ENCODE measurements at places on chromosomes 2 and 18. TPM values are rescaled to one million over a fixed set of nuclear protein-coding genes. Genes with fewer than 3 reads are reported as not detected.

DNA sequence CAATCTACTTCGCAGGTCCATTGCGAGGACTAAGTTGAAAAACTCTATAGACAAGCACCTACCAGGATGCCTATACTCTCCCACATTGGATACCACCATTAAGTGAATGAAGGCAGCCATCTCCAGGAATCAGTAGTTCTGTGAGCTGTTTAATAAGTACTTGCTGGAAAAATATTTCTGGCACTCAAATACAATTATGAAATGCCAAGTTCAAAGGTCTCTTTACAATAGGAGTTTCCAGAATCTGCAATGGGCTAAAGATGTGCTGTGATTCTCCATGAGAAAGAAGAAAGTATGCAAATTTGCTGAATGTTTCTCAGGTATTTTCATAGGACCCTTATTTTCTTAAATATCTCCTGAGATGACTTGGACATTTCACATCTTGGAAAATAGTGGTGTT lies 103.0 kb downstream of the AP1S3 start:
- no peaks in the 10 kb centered on the region for H3K36me3 ChIP-seq
- H3K4me3 ChIP-seq: no peak overlapping the region
- no peaks in the 10 kb centered on the region for H3K27me3 ChIP-seq
- peaks cover 16% of the 10 kb centered on the region for H3K4me1 ChIP-seq
- DNase-seq: peak; percentile 27
- H3K27ac ChIP-seq: no peak overlapping the region

GRCh38 chr2:127342101-127342500 lies 45.7 kb downstream of the MAP3K2 start:
- peaks cover 6% of the 10 kb centered on the region for H3K4me1 ChIP-seq
- DNase-seq: peak; percentile 48
- H3K36me3 ChIP-seq: peaks cover 2% of the 10 kb centered on the region
- H3K4me3 ChIP-seq: no peak overlapping the region
- H3K27me3 ChIP-seq: no peaks in the 10 kb centered on the region
- H3K27ac ChIP-seq: no peak overlapping the region

- H3K4me3 ChIP-seq: no peak overlapping the region
- no peaks in the 10 kb centered on the region for H3K4me1 ChIP-seq
- no peaks in the 10 kb centered on the region for H3K27me3 ChIP-seq
- no peak overlapping the region for H3K27ac ChIP-seq
- no peaks in the 10 kb centered on the region for H3K36me3 ChIP-seq
- DNase-seq: no peak
Observed at GRCh38 chr2:164126960-164127660, 391.3 kb upstream of the FIGN start.

- no peak overlapping the region for H3K4me3 ChIP-seq
- H3K36me3 ChIP-seq: no peaks in the 10 kb centered on the region
- no peaks in the 10 kb centered on the region for H3K27me3 ChIP-seq
- no peaks in the 10 kb centered on the region for H3K4me1 ChIP-seq
Observed at GRCh38 chr2:211928201-211928600, 610.4 kb downstream of the ERBB4 start.

- H3K4me3 ChIP-seq: no peak overlapping the region
- H3K36me3 ChIP-seq: no peaks in the 10 kb centered on the region
- H3K4me1 ChIP-seq: no peaks in the 10 kb centered on the region
- H3K27me3 ChIP-seq: no peaks in the 10 kb centered on the region
- no peak overlapping the region for H3K27ac ChIP-seq
Observed at GRCh38 chr2:3113769-3114168, 263.8 kb downstream of the EIPR1 start.

Gene DNAJC10
- 34.6 TPM for polyA plus RNA-seq

DNA sequence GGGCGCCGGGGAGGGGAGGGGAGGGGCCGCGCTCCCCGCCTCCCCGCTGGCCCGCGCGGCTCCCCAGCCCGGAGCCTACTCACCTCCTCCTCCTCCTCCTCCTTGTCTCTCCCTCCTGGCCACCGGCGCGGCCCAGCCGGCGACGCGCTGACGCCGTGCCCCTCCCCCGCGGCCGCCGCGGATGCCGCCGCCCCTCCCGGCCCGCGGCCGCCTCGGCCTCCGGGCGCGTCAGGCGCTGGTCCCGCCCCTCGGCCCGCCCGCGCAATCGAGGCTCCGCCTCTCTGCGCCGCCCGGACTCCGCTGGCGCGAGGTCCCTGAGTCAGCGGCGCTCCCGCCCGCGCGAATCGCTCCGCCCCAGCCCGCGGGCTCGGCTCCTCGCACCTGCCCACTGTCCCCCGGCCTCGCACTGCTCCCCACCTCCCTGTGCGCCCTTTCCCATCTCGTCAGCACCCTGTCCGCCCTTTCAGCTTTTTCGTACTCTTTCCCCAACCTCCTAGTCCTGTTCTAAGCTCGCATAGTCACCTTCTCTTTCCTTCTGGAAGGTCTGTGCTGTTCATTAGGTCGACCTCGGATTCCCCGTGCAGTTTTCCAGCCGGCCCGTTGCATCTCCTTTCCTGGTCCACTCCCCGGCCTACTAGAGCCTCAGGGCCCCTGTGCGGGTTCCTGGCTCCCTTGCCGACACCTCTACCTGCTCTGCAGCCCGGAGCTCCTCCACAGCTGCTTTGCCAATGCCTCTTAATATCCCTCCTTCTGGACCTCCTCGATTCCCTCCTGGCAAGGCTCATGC lies 187.4 kb downstream of the ZEB2 start:
- H3K36me3 ChIP-seq: no peaks in the 10 kb centered on the region
- DNase-seq: peak; percentile 83
- no peaks in the 10 kb centered on the region for H3K27me3 ChIP-seq
- H3K4me3 ChIP-seq: peak overlapping the region; percentile 87
- no peaks in the 10 kb centered on the region for H3K4me1 ChIP-seq
- no peak overlapping the region for H3K27ac ChIP-seq

DNA sequence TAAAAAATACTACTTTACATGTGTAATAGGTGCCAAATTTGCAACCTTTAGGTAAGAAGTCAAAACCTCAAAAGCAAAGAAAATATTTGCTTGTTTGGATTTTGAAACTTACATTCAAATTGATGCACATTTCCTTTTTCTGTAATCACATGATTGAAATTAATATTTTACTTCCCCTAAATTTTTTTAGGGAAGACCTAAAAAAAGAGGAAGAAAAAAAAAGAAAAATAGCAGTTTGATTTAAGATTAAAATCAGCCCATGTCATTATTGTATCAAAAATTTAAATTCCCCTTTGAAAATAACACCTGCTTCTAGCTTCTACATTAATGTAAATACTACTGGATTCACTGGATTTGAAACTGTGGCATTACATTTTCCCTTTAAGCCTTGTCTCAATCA lies 68.2 kb upstream of the STON1 start:
- no peak for DNase-seq
- peaks cover 24% of the 10 kb centered on the region for H3K36me3 ChIP-seq
- H3K4me3 ChIP-seq: no peak overlapping the region
- no peaks in the 10 kb centered on the region for H3K4me1 ChIP-seq
- H3K27me3 ChIP-seq: no peaks in the 10 kb centered on the region
- H3K27ac ChIP-seq: no peak overlapping the region

Gene GCG
- polyA plus RNA-seq: not detected

Gene NOL4
- polyA plus RNA-seq: not detected

DNA sequence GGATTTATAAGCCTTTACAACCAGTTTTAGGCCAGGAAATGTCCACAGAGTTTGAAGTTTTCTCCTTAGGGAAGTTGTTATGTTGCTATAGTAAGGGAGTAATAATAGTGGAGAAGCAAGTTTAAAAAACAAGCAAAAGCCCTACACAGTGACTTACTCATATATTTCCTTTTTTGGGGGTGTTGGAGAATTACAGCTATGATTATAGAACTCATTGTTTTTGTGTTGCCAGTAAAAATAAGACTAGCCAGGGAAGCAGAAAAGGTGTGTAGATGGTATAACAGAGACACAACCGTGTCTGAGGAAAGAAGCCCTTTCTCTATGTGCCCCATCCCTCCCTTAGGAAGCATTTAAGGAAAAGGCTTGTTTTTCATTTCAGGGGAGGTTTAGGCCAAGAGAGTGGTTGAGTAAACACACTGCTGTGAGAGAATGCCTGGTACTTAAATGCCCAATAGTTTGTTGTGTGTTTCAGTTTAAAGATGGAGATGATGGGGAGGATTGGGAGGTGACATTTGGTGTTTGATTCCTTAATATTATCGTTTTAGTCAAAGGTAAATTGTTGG lies 2.3 kb downstream of the VAPA start:
- no peaks in the 10 kb centered on the region for H3K36me3 ChIP-seq
- peak; percentile 25 for DNase-seq
- peak overlapping the region; percentile 17 for H3K27ac ChIP-seq
- H3K4me1 ChIP-seq: peaks cover 4% of the 10 kb centered on the region
- H3K4me3 ChIP-seq: peak overlapping the region; percentile 87

- no peaks in the 10 kb centered on the region for H3K36me3 ChIP-seq
- no peak overlapping the region for H3K4me3 ChIP-seq
- no peak overlapping the region for H3K27ac ChIP-seq
- no peak for DNase-seq
- H3K4me1 ChIP-seq: peaks cover 8% of the 10 kb centered on the region
- H3K27me3 ChIP-seq: no peaks in the 10 kb centered on the region
Observed at GRCh38 chr2:120233292-120233691, 10.1 kb upstream of the TMEM185B start.

- no peaks in the 10 kb centered on the region for H3K4me1 ChIP-seq
- H3K27ac ChIP-seq: no peak overlapping the region
- H3K36me3 ChIP-seq: no peaks in the 10 kb centered on the region
- no peak for DNase-seq
- H3K27me3 ChIP-seq: peaks cover 2% of the 10 kb centered on the region
Observed at GRCh38 chr2:224196810-224197209, 157.7 kb upstream of the SERPINE2 start.

- H3K4me3 ChIP-seq: no peak overlapping the region
- no peaks in the 10 kb centered on the region for H3K27me3 ChIP-seq
- no peaks in the 10 kb centered on the region for H3K36me3 ChIP-seq
Observed at GRCh38 chr2:207281436-207281835, 115.7 kb upstream of the KLF7 start.

GRCh38 chr2:196274387-196274809 lies 103.0 kb upstream of the STK17B start:
- peak; percentile 56 for DNase-seq
- H3K4me1 ChIP-seq: peaks cover 21% of the 10 kb centered on the region
- no peak overlapping the region for H3K27ac ChIP-seq
- no peaks in the 10 kb centered on the region for H3K27me3 ChIP-seq

Gene SLC23A3
- 0.43 TPM for polyA plus RNA-seq

DNA sequence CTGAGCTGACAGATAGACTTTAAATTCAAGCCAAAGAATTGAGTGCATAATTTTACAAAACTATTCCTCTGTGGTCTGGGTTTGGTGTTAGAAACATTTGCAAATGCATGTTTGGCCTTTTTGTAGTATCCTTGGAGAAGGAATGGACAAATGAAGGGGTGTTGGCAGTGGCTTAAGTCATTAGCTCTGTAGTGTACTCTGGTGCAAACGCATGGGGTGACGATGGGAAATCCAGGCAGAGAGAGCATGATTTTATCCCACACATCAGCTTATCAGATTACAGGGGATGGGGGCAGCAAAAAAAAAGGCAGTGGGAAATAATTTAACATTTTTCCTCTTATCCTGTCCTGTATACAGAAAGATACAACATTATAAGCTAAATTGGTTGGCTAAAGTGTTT lies 320.6 kb downstream of the ZNF516 start:
- H3K36me3 ChIP-seq: no peaks in the 10 kb centered on the region
- no peak for DNase-seq
- H3K27ac ChIP-seq: no peak overlapping the region
- H3K4me1 ChIP-seq: no peaks in the 10 kb centered on the region
- no peak overlapping the region for H3K4me3 ChIP-seq
- H3K27me3 ChIP-seq: no peaks in the 10 kb centered on the region

Gene KHK
- 0.82 TPM for polyA plus RNA-seq

- DNase-seq: no peak
- H3K27me3 ChIP-seq: no peaks in the 10 kb centered on the region
- H3K4me1 ChIP-seq: no peaks in the 10 kb centered on the region
- no peak overlapping the region for H3K27ac ChIP-seq
Observed at GRCh38 chr2:33958591-33958990, 359.5 kb upstream of the FAM98A start.

- H3K27ac ChIP-seq: no peak overlapping the region
- no peak for DNase-seq
- no peak overlapping the region for H3K4me3 ChIP-seq
- H3K4me1 ChIP-seq: no peaks in the 10 kb centered on the region
- H3K36me3 ChIP-seq: peaks cover 78% of the 10 kb centered on the region
Observed at GRCh38 chr2:86044045-86044444, 61.6 kb downstream of the POLR1A start.

DNA sequence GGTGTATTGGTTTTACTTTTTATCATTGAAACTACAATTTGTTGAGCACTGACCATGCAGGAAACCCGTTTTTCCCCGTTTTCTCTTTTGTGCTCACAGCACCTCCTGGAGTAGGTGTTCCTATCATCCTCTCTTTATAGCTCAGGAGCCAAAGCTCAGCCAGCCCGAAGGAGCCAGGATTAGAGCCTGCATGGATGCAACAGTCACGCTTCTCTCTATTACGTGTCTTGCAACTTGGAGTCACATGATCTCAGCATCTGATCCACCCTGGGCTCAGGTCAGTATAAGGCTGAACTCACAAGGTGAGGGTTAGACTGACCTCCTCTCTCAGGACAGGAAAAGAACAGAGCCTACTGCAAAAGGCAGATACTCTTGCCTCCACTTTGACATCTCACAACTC lies 150.5 kb downstream of the MBP start:
- peaks cover 4% of the 10 kb centered on the region for H3K27me3 ChIP-seq
- H3K4me3 ChIP-seq: no peak overlapping the region
- H3K36me3 ChIP-seq: no peaks in the 10 kb centered on the region

DNA sequence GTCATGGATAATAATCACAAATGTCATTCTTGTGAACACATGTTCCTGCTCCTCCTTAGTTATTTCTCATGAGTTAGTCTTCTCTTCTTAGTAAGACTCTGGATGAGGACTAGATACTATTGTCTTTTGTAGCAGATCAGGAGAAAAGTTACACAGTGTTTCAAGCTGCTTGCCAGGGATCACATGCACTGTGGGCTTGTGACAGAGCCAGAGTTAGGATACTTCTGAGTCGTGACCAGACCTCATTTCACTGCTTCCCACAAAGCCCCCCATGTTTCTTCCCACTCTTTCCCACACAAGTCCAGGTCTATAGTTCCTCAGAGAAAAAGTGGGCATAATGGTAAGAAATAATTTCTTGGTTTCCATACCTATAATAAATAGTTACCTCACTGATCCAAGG lies 80.2 kb upstream of the LRATD1 start:
- no peak overlapping the region for H3K4me3 ChIP-seq
- DNase-seq: no peak
- H3K4me1 ChIP-seq: no peaks in the 10 kb centered on the region
- no peaks in the 10 kb centered on the region for H3K27me3 ChIP-seq
- H3K27ac ChIP-seq: no peak overlapping the region
- H3K36me3 ChIP-seq: no peaks in the 10 kb centered on the region

Gene RAPH1
- 7.5 TPM for polyA plus RNA-seq

DNA sequence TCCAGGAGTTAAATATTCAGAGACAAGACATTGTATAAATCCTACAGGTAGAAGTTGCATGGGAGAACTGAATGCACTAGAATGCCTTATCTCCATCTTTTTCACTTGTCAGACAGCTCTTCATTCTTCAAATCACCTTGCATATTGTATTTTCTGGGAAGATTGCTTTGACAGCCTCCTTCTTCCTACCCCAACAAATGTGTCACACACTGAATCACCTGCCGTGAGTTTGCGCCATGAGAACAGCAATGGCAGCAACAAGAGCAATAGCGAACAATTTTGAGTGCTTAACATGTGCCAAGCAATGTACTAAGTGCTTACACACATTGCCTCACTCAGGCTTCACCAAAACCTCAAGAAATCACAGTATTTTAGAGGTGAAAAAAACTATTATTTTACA lies 161.3 kb upstream of the REG3G start:
- no peaks in the 10 kb centered on the region for H3K27me3 ChIP-seq
- H3K4me3 ChIP-seq: no peak overlapping the region

Gene TNS1
- 41.1 TPM for polyA plus RNA-seq

GRCh38 chr2:198106621-198107385 lies 302.4 kb downstream of the PLCL1 start:
- H3K27ac ChIP-seq: no peak overlapping the region
- no peak for DNase-seq
- H3K4me1 ChIP-seq: no peaks in the 10 kb centered on the region
- no peaks in the 10 kb centered on the region for H3K27me3 ChIP-seq
- no peak overlapping the region for H3K4me3 ChIP-seq
